ENCODE measurements at places on chromosomes 16 and 17.
A peak's percentile ranks its signal among the peaks of the same experiment; 100 is the strongest.

DNA sequence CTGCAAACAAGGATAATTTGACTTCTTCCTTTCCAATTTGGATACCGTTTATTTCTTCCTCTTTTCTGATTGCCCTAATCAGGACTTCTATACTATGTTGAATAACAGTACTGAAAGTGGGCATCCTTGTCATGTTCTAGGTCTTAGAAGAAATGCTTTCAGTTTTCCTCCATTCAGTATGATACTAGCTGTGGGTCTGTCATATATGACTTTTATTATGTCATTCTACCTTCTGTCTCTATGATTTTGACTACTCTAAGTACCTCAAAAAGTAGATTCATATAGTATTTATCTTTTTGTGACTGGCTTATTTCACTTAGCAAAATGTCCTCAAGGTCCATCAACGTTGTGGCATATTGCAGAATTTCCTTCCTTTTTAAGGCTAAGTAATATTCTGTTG, 111.5 kb upstream of the RBBP6 start:
- no peak for DNase-seq

- no peak for DNase-seq
Measured at GRCh38 chr16:61471737-61472136, 564.5 kb downstream of the CDH8 start.

GRCh38 chr16:69467531-69468204, 43.2 kb downstream of the CYB5B start:
- DNase-seq = no peak

DNA sequence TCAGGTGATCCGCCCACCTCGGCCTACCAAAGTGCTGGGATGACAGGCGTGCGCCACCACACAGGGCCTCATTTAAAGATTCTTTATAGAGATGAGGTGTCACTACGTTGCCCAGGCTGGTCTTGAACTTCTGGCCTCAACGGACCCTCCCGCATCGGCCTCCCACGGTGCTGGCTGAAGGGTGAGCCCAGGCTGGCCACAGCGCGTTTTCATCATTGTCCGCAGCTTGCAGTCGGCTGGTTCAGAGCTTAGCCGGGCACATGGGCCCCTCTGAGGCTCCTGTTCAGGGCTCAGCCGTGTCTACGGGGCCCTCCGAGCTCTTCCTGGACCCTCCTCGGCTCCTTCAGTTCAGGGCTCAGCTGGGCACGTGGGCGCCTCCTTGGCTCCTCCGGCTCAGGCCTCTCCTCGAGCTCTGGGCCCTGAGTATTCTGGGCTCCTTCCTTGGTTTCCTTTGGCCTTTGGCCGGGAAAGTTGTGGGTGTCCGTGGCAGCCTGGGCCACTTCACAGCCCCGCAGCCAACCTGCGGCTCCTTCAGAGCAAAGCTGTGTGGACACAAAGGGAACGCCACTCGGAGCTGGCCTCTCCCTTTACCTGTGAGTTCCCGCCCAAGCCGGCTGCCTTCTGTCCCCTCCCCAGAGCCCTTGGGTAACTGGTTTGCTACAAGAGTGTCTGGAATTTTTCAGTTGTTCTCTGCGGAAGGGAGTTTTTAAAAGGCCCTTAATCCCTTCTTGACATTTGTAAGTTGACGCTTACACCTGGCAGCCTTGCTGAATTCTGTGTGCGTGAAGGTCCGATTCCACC, 1.2 kb upstream of the MSLN start:
- no peak for DNase-seq

DNA sequence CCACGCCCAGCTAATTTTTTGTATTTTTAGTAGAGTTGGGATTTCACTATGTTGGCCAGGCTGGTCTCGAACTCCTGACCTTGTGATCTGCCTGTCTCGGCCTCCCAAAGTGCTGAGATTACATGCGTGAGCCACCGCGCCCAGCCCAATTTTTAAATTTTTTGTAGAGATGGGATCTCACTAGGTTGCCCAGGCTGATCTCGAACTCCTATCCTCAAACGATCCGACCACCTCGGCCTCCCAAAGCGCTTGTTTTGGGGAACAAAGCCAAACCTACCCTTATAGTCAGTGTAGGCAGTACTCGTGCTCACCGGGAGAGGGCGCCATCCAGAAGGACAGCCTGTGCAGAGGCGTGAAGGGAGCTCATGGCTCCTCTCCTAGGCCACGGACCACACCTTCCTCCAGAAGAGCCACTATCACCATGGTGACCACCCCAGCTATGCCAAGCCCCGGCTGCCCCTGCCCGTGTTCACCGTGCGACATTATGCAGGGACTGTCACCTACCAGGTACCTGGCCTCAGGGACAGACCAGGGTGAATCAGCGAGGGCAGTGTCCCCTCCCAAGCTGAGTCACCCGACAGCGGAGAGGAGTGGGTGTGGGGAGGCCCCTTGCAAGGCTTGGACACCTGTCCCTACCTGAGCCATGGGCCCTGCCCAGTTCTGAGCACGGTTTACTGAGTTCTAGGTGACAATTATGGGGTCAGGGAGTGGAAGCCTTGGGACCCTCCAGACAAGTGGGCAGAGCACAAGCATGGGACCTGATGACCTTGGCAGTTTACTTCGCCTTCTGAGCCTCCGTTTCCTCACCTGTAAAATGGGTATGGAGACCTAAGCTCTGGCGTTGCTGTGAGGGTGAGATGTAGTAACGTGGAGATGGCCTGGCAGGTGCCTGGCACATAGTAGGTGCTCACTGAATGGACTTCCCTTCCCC, 13.7 kb downstream of the MYO15B start:
- DNase-seq = peak; percentile 37

- no peak for DNase-seq
Measured at GRCh38 chr16:9706217-9706836, 475.9 kb downstream of the GRIN2A start.

DNA sequence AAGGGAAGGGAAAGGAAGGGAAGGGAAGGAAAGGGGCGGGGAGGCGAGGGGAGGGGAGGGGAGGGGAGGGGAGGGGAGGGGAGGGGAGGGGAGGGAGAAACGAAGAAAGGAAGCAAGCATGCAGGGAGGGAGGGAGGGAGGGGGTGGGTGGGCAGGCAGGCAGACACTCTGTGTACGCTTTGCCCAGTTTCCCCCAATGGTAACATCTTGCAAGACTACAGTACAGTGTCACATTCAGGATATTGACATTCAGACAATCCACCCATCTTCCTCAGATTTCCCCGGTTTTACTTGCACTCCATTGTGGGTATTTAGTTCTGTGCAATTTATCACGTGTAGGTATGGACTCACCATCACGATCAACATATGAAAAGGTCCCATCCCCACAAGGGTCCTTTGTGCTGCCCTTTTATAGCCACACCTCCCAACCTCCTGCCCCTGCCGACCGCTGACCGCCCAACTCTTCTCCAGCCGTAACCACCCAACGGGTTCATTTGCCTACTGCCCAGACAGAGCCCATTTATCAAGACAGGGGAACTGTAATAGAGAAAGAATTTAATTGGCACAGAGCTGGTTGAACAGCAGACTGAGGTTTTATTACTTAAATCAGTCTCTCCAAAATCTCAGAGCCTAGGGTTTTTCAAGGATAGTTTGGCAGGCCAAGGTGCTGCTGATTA, 91.4 kb upstream of the FA2H start:
- DNase-seq = no peak

DNA sequence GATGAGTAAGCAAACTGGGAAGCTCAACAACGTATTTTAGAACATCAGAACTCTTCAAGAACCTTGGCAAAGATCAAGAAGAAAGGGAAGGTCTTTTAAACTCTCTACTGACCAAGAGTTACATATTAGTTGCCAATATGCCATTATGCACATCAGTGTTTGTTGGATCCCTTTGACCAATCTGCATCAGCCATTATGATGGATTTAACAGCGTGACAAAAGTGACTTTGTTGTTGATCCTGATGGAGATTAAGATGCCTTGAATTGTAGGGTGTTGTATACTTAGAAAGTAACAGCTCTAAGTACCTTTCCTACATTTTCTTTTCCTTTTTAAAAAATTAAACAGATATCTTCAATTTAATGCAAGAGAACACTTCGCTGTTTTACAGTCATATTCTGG, 108.5 kb downstream of the CA4 start:
- no peak for DNase-seq

- DNase-seq = no peak
Measured at GRCh38 chr16:68909099-68909733, 65.9 kb downstream of the TANGO6 start.

GRCh38 chr16:68884861-68885720, 41.8 kb downstream of the TANGO6 start:
- no peak for DNase-seq

DNA sequence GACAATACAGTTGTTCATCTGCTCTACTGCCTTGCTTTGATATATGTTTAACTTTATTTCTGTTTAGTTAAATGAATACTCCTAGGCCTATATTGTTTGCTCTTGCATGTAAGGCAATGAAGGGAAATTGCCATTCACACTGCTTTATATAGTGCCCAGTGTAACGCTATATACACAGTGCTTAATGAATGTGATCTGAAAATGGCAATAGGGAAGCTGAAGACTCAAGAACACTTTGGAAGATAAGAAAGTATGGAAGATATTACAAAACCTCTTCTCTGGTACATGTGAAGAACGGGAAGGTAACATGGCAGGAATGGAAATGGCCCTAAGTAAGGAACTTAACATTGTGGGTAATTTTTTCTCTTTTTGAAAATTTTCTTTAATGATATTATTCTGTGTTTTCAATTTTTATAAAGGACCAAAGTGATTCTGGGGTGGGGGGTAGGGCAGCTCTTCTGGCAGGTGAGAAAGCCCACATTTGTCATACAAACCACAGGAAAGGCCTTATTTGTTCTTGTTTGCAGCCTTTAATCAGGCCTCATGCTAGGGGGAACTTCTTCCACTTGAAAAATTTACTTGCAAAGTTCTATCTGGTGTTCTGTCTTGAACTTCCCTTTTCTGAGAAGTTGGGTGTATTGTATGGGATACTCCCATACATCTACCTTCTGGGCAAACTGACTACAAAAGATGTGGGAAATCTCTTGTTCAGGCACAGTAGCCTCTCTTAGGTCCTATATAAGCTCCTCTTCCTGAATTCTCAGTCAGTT, 100.8 kb upstream of the CORO6 start:
- no peak for DNase-seq

DNA sequence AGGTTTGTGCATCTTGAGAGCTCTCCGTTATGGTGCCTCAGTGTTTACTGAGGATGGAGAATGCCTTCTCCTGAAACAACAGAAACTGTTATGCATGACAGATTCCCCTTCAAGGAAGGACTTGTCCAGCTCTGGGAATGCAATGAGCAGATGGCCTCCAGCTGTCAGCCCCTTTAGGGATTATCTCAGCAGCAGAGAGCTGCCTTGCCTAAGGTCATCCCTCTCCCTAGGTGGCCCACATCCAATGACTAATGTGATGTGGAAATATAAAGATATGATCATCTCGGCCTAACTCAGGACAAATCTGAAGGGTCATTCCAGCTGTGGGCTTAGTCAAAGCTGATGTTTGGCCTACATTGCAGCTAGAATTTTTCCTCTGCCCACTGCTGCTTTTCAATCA, 214.3 kb upstream of the N4BP1 start:
- no peak for DNase-seq

- DNase-seq = no peak
Measured at GRCh38 chr17:4902540-4902939, 358 bp downstream of the CHRNE start.

DNA sequence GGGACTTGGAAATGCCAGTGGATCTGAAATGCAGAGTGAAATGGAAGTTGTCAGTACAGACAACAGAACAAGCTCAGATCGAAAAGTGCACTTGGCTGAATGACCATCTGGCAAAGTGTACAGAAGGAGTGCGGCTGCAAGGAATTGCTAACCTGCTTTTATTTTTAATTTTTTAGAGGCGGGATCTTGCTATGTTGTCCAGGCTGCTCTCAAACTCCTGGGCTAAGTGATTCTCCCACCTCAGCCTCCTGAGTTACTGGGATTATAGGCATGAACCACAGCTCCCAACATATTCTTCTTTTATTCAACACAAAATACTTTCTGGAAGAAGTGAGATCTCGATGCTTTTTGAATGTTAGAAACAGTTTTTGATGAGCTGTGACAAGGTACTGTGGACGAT, 3.6 kb downstream of the LRRC59 start:
- DNase-seq = no peak

DNA sequence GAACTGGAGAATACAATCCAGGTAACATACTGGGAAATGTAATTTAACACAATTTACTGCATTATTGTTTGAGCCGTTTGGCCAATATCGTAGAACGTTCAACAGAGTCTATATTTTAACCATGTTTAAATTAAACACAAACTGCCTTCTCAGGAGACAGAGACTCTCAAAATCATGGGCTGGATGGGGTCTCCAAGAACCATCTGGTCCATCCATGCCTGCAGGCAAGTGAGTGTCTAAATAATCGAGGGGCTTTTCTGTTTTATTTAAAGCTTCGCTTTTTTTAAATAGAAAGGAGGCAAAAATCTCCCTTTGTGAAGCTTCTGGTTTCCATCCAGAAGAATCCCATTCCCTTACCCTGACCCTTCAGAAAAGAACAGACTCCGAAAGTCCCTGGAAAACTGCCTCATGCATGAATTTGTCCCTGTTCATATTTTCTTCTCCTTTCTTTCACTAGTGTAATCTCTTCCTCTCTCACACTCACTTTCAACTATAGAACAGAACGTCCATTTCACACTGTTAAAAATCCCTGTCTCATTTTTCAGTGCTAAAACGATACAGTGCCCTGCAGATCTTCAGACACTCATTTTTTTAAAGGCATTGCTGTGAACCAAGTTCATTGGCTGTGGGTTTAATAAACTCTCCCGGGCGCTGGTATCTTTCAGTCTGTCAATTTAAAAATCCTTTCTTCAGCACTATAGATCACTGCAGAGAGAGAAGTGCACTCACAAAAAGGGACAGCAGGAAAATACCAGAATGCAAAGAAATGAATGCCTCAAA, 111.4 kb upstream of the TOM1L1 start:
- DNase-seq = no peak

DNA sequence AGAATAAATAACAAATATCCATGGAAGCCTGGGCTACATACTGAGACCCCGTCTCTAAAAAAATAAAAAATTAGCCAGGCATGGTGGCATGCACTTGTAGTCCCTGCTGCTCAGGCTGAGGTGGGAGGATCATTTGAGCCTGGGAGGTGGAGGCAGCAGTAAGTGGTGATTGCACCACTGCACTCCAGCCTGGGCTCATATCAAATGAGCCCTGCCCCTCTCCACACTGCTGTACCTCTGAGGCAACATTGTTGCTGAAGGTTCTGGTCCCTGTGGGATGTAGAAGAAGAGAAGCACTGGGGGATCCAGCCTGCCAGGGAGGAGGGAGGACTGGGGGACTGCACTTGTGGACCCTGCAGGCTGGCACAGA, 11.4 kb upstream of the ARHGAP23 start:
- no peak for DNase-seq

- no peak for DNase-seq
Measured at GRCh38 chr17:49456183-49456965, 38.7 kb upstream of the NGFR start.

DNA sequence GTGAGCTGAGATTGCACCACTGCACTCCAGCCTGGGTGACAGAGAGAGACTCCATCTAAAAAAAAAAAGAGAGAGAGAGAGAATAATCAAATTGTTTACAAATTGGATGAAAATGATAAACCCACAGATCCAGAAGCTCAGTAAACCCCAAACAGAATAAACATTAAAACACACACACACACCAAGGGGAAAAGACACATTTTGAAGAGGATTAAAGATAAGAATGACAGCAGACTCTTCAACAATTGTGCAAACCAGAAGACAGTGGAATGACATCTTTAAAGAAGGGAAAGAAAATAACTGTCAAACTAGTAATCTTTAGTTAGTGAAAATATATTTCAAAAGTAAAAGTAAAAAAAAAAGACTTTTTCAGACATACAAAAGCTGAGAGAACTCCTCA, 64.4 kb upstream of the RPL38 start:
- DNase-seq = no peak
